ENCODE measurements at places on chromosomes 7 and 10.

GRCh38 chr7:121739465-121739864 lies 133.5 kb upstream of the PTPRZ1 start:
- no peak for DNase-seq

- DNase-seq = no peak
Measured at GRCh38 chr10:70812814-70813213, 2.9 kb upstream of the SGPL1 start.

GRCh38 chr10:66281327-66281726 lies 644.5 kb upstream of the LRRTM3 start:
- no peak for DNase-seq

DNA sequence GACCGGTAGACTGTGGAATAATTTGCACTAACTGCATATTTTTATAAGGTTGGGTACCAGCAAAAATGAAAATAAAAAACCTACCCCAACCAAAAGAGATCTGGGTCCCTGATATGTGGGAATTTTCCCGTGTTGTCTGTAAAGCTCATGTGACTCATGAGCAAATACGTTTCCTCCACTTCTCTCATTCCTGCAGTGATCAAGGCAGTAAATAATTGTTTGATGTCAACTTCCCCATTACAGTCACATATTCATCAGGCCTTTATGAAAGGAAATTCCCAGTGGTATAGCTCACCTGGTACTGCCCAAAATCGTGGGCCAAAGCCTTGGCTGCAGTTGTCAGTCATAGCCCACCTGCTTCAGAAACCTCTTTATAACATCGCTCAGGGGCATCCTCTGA lies 166.0 kb upstream of the ANK3 start:
- DNase-seq = no peak

GRCh38 chr10:77867124-77867719 lies 59.3 kb downstream of the DLG5 start:
- no peak for DNase-seq

- no peak for DNase-seq
Measured at GRCh38 chr7:47428768-47429472, 153.0 kb downstream of the TNS3 start.

- DNase-seq = peak; percentile 9
Measured at GRCh38 chr10:62335326-62335725, 38.8 kb upstream of the ZNF365 start.

DNA sequence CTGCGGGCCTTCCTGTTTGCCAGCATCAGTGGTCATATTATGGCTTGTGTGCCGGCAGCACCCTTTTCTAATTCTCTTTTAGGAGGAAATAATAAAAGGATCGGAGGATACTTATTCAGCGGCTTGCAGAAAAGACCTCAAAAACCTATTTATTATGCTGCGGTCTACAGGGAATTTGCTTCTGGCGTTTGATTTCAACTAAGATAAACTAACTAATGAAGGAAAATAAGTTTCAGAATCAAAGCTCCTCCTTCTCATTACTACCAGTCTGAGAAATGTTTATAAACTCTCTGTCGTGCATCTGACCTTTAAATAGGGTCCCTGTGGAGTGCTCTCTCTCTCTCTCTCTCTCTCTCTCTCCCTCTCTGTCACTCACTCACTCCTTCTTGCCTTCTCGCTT lies 335.0 kb upstream of the GLI3 start:
- no peak for DNase-seq

GRCh38 chr10:110002801-110003523 lies 4.8 kb upstream of the ADD3 start:
- no peak for DNase-seq

DNA sequence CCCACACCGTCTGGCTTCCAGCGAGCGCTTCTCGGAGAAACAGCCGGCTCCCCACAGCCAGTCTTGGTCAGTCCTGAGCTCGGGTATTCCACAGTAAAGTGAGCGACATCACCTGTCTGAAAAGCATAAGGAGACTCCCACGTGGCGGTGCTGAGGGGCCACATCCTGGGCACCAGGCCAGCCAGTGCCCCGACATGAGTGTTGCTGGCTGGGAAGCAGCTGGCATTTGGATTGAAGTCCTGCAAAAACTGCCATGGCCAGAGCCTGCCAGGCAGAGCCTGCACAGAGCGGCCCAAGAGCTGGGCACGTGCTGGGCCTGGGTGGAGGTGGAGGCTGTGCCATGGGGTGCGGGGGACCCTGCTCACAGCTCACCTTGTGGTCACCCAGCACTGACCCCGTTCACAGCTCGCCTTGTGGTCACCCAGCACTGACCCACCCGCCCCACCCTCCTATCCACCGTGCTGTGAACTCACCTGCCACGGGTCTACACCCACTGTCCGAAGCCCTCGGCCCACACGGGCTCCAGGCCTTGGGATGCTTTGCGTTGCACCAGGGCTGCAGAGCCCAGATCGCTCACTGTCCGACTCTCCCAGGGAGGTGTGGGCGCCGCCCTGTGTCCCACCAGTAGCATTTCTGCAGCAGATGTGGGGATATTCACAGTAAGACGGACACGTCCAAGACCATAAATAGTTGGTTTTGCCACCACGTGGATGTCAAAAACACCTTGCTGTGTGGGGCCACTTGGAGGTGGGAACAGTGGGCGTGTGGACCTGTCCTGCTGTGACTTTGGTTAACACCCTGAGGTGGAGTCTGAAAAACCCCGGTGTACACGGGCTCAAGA lies 48.8 kb downstream of the PITRM1 start:
- DNase-seq = no peak

- peak; percentile 89 for DNase-seq
Measured at GRCh38 chr10:124612611-124613498, 131.3 kb downstream of the FAM53B start.
